Head of caudate nucleus (tissue), 42 donors: ENCODE measurements at places on chromosomes 4 and X.

- no peak for DNase-seq
These were observed 31.9 kb downstream of the REPS2 start for GRCh38 chrX:16978193-16978984.

- no peak for DNase-seq
These were observed 142.1 kb downstream of the BCOR start for GRCh38 chrX:39955625-39956024.

DNA sequence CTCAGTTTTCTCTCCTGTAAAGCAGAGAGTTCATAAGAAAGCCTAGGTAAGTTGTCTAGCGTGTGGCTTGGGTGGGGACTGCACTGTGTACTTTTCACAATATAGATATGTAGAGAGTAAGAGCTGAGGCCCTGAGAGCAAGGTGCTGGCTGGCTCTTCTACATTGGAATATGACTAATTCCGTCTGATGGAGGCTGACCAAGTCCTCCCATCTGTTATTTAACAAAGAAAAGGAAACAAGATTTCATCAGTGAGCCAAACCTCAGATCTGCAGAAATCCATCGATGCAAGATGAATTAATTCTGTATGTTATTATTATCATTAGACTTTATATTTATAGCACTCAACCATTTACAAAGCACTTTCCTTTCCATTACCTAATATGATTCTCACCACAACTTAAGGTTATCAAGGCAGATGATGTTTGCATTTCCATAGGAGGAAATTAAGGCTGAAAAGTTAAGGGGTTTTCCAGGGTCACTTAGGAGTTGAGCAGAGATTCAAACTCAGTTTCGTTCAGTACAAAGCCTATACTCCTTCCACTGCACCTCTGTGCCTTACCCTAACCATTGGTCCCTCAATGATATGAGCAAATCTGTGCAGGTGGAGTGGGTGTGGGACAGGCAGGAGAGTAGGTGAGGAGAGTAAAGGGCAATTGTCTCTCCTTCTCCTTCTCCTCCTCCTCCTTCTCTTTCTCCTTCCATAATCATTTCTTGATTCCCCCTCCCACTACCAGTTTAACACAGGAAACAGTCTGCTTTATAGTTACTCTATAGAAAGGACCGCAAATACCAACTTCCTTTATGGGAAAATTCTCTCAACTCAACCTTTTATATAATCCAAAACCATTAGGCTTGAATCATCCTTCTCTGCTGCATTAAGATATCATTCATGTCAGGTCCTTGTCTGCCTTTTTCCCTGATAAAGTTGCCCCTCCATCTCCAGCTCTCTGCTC lies 27.6 kb upstream of the SRD5A3 start:
- no peak for DNase-seq

- no peak for DNase-seq
These were observed 356.4 kb upstream of the NOCT start for GRCh38 chr4:138659037-138659811.

DNA sequence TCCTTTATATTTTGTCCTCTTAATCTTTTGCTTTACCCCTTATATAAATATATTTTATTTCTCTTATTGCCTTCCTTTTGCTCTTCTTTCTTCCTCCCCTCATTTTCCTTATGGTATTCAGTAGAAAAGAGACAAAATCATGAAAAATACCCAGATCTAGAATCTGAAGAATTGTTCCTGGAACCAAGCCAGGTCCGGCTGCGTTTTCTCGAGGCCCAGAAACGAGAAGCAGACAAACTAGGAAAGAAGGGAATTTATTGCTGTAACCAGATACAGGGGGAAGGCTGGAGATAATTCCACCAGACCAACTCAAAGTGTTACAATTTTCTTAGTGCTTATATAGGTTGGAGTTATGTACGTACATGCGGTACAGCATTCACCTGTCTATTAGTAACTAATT lies 328.7 kb downstream of the GABRG1 start:
- DNase-seq: no peak

GRCh38 chrX:9324676-9325075 lies 140.2 kb upstream of the TBL1X start:
- no peak for DNase-seq

DNA sequence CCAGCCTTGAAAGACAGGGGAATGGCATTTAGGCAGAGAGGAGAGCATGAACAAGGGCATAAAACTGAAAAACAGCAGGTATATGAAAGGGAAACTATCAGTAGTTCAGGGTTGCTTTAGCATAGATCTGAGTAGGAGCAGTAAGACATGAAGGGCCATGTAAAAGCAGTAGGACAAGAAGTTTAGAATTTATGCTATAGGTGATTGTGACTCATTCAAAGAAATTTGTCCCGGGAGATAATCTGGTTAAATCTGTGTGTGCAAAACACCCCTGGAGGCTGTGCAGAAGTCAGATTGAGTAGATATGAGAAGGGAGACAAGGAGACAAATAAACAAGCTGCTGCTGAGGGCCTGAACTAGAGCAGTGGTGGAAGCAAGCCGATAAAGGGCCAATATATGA lies 109.1 kb upstream of the BMP3 start:
- DNase-seq: no peak

GRCh38 chr4:155900381-155900780 lies 3.1 kb upstream of the TDO2 start:
- DNase-seq: no peak

DNA sequence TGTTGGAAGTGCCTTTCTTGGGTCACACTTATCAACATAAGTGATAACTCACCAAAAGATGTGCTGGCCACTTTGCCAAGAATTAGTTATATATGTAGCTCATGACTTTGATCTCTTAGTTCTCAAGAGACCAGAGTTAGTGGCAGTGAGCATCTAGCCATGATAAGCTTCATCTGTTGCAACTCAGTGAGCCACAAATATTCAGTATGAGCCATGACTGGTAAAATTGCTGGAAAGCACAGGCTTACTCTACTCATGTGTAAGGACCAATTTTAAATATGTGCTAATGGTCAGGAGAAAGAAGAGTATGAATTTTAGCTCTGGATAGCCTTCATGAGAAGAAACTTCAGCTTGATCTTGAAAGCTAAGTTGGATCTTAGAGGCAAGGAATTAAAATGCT lies 59.4 kb upstream of the TLL1 start:
- DNase-seq: no peak

DNA sequence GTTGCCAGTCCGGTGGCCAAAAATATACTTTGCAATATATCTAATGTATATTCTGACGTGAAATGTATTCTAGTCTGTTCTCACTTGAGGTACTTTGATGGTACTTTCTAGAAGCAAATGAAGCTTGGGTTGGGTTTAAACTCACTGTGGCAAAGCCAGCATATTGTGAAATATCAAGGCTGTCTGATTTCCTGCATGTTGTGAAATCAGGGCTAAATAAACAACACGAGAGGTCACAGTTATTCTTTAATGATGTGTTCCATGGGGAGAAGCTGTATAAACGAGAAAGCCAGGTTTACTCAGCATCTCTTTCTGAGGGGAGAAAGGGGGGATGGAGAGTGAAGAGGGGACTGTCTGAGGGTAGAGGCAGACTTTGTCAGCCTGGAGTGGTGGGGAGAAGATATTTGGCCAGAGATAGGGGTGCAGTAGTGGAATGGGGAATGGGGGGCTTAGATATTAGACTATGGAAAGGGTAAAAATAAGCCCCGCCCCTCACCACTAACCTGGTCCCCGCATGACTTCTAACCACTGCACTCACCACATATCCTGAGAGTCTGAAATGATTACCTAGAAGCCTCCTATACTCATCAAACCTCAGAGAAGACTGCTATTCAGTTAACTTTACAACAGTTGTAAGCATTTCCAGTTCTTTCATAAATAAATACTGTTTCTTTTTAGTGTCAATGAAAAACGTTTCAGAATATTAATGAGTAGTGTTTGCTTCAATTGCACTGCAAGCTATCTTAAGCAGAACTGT lies 5.9 kb upstream of the SCARB2 start:
- DNase-seq: no peak
